ENCODE measurements at places on chromosomes 11 and 22.
A peak's percentile ranks its signal among the peaks of the same experiment; 100 is the strongest.

DNA sequence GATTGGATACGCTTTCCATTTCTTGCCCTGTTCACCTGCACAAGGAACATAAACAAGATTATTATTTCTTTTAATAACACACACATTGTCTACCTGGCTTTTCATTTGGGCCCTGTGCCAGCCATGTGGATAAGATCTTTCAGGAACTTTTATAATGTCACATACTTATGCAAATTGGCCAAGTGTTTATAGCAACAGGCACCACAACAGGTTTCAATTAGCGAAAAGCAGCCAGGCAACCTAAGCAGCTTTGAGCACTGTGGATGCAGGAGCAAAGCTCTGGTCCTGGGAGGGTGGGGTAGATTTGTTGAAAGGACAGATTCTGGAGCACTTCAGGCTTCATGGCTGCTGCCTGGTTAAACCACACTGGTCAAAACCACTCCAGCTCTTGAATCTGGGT, 217.4 kb downstream of the BARX2 start:
- no peak for DNase-seq

DNA sequence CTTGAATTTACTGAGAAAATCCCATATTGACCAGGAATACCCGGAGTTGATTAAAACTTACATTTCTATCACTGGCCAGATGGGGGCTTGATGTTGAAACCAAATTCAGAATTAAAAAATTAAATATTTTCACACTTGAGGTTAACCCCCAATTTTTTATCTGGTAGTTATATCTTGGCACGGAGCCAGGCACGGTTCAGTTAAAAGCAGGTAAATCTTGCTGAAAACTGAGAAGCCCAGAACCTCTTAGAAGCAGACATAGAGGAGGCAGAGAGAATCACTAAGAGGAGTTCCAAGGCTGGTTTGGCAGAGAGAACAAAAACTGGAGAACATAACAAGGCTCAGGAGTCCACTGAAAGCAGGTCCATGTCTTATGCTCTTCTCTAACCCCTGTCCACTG, 77.7 kb downstream of the USP35 start:
- DNase-seq, result no peak

GRCh38 chr11:65118097-65118837, 766 bp upstream of the ZNHIT2 start:
- no peak for DNase-seq

- no peak for DNase-seq
Observed at GRCh38 chr11:43687120-43687791, 6.7 kb downstream of the HSD17B12 start.

GRCh38 chr11:102293873-102294601, 23.2 kb upstream of the BIRC3 start:
- no peak for DNase-seq

DNA sequence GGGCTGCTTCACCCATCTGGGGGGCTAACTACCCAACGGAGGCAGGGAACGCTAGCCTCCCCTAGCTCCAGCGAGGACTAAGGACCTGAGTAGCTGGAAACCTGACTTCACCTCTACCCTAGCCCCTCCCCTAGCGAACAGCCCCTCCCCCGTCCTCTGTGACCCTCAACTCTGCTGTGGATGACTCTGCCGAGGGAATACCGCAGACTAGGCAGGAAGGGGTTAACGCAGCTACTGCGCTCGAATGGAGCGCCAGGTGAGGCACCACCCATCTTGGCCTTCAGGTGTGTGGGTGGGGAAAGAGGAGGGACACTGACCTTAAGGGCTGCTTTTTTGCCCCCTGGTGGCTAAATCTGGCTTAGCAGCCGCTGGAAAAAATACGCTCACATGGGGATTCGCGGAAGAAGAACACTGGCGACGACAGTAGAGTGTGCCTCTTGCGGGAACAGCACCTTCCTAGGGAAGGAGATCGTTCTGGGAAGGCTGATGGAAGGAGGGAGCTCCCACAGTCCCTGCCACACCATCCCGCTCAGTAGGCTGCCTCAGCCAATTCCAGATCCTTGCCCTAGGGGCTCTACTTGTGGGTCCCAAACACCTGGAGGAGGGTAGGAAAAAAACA, 4.5 kb upstream of the BCL9L start:
- DNase-seq, result peak; percentile 64

- DNase-seq, result no peak
Observed at GRCh38 chr11:70528794-70529580, 130.7 kb downstream of the CTTN start.

DNA sequence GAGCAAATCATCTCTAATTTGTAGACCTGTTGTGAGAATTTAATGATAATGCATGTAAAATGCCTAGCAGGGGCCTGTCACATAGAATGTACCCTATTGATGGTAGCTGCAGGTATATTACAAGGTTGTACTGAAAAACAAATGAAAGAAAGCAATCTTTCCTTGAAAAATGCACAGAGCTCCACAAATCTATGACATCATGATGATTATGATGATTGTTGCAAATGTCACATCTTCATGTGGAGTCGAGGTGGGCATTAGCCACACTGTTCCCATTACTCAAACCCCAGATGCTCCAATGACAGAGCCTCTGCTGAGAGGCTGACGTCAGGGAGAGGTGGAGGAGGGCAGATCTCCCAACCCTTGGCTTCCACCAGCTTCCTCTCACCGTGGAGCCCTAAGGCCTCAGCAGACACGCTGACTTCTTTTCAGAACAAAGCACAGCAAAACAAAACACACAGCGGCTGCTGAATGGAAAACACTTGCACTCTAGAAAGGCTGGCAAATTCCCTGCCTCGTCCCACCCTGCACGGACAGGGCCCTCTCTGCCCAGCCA, 298.3 kb downstream of the KIRREL3 start:
- DNase-seq, result no peak

- no peak for DNase-seq
Observed at GRCh38 chr11:68211546-68211945, 1.6 kb downstream of the KMT5B start.

- DNase-seq, result no peak
Observed at GRCh38 chr11:61345170-61345610, 12.2 kb downstream of the TKFC start.

GRCh38 chr11:79077702-79078330, 363.0 kb downstream of the TENM4 start:
- no peak for DNase-seq

GRCh38 chr22:37051391-37052385, at the start of gene KCTD17:
Gene KCTD17, plus strand, starts transcription at chr22:37051742. Its CDS starts 19 bp downstream, at chr22:37051761.
- DNase-seq, result no peak

GRCh38 chr11:65053827-65054508, 4.4 kb downstream of the NAALADL1 start:
- DNase-seq, result no peak

DNA sequence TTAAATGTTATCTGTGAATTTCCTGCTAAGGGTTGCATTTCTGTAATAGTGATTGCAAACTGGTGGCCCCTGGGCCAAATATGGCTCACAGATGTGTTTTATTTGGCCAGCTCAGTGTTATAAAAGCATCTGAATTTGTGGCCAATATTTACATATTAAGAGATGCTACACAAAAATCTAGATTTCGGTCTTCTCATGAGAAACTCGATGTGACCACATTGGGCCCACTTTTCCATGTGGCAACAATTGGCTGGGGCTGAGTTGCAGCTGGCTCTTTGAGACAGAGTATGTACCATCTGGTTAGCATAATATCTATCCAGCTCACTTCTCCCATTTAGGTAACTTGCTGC, 244.5 kb upstream of the POU2AF2 start:
- no peak for DNase-seq

DNA sequence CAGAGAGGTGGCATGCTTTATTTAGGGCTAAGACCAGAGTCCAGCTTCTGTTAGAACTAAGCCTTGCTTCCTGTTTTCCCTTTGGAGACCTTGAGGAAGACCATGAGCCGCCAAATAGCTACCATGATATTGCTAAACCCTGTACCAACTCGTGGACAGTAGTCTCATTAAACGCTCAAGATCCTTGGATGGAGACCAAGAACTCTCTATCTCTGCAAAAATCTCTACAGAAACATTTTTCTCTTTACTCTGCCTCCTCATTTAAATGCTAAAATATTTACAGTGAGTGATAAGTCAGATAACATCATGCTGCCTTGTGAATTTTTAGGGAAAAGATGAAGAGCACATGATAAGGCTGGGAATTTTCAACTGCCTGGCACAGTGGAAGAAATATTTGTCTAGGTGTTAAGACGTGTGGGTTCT, 197.8 kb downstream of the MAML2 start:
- DNase-seq, result no peak

GRCh38 chr11:87425943-87426342, 388.2 kb downstream of the TMEM135 start:
- no peak for DNase-seq

DNA sequence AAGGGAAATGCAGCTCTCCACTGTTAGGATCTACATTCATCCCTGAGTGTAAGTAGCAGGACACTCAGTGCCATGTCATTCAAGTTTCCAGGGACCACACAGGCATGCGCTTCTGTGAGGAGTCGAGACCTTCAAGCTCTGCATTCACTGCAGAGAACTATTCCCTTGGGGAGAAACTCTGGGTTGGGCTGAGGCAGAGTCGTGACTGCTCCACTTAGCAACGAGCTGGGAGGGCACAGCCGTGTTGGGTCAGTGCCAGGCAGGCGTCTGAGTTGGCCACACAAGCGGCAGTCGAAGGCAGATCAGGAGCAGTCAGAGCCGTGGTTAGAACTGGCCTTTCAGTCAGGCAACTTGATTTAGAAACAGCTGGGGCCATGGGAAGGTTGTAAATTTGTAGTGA, 14.7 kb downstream of the MPEG1 start:
- no peak for DNase-seq

DNA sequence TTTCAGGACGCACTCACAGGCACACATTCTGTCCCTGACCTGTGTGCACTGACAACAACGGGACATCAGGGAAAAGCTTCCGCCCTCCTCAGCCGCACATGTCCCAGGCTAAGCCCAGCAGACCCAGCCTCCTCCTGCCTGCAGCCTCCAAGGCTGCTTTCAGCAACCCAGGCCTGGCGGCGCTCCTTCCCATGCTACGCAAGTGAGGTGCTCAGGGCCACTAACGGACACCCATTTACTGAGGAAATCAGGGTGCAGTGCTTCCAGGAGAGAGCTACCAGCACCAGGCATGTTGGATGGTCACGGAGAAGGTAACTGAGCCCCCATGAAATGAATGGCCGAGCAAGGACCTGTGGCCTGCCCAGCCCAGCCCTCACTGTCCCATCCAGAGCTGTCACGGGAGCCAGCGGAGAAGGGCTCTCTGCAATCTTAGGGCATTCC, 6.9 kb downstream of the MOB2 start:
- no peak for DNase-seq

DNA sequence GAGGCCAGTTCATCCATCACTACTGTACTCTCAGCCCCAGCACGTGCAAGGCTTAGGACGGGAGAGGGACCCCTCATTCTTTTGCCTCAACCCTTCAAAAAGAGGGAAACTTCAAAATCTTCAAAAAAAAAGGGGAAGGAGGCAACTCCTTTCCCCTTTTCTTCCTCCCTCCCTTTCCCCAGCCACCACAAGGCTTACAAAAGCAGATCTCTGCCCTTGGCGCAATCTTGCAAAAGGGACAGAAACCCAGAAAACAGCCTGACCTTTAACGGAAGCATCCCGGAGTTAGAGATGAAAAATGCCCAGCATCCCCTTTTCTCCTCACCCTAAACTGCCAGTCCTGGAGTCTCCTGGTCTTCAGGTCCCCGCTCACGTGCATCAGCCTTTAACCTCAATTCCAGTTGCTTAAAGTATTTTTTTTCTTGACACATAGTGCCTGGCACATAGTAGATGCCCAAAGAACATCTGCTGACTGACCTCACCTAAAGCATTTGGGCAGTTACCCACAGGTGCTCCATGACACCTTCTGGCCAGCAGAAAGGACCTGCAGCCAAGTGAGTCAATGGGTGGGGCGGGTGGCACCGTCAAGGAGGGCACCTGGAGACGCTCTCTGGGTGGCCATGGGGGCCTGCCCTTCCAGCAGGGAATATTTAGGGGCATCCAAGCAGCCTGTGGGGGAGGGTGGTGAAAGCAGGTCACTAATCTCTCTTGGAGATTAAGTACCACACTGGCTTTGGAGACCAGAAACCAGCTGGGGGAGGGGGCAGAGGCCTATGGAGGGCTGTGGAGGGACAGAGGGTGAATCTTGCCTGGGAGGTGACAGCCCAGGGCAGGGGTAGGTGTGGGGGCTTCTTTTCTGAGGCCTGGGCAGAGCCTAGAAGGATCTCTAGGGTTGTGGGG, 16.3 kb downstream of the NECTIN1 start:
- no peak for DNase-seq

DNA sequence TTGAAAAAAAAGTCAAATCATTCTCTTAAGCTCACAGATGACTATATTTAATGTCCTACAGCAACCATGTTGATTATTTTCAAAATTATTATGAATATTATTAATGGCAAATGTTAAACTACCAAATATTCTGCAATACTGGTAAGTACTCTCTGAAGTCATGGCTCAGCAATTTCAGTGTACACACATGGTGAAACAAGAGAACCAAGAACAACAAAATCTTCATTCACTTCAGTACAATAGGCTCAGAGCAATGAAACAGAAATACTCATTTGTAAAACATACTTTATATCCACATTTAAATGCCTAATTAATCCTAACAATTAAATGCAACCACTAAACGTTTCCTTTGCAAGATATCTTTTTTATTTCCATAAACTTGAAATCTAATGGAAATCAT, 347.2 kb downstream of the TTC28 start:
- DNase-seq, result no peak

DNA sequence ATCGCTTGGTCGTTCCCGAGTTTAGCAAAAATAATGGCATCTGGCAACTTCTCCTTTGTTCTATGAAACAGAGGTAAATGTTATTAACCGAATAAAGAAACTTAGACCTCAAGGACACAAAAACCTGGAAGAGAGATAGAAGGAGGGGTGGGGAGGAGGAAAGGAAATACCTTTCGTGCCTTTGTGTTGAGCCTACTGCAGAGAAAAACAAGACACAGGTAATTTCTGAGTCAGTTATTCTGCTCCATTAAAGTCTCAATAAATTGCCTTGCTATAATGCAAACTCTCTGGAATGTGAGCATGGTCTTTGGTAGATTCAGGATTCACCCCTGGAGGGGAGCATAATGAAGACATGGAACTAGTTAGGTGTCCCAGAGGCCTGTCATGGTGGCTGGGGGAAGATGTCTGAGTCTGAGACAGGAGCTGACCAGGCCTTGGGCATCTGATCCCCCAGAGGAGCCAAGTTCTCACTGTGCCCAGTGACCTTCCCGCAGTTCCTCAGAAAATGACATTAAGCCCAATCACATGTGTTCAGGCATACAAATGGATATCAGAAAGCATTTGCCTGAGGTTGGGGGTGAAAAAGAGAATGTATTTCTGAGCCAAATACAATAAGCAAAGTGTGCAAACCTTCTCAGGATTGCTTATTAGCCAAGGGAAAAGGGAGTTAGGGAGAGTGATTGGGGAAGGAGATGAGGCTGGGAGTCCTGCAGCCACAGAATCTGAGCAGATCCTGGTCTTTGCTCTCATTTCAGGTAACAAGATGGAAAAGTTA, 72.6 kb upstream of the CADM1 start:
- DNase-seq, result no peak

DNA sequence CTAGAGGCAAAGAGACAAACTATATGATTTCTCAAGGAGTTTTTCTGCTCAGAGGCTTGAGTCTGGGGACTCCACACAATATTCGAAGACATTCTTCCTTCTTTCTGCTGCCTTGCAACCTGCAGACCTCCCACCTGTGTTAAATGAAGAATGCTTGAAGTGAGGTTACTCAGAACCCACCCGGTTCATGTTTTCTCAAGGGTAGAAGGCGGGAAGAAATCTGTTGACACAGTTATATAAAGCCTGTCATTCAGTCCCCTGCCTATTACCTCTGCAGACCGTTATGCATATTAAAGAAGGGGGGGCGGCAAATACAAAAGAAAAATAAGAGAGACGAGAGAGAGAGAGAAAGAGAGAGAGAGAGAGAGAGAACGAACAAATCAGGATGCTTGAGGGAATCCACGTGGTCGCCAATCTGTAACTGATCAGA, 2.2 kb upstream of the KMT2A start:
- no peak for DNase-seq

All from NCI-H187 treated with DMSO at 0.1 percent for 48 hours (cell line).